Uterine smooth muscle cell (primary cell): ENCODE measurements at places on chromosomes 6 and 20. TPM values are rescaled to one million over a fixed set of nuclear protein-coding genes. Genes with fewer than 3 reads are reported as not detected.

FOXS1 gene
- 0.12 TPM in 1 of 2 replicates, not detected in the other for total RNA-seq

KIF6 gene
- 0.33 and 0.87 TPM in 2 replicates for total RNA-seq

GUCA1A gene
- not detected in 2 replicates for total RNA-seq

BEND6 gene
- total RNA-seq: 15.5 and 19.1 TPM in 2 replicates

PREP gene
- 16.3 and 23.1 TPM in 2 replicates for total RNA-seq

BPIFB1 gene
- not detected in 2 replicates for total RNA-seq

ENPP1 gene
- 17.4 and 31.9 TPM in 2 replicates for total RNA-seq

PDE10A gene
- total RNA-seq: 2.3 and 3.5 TPM in 2 replicates

OR2J3 gene
- not detected in 2 replicates for total RNA-seq

DSP gene
- total RNA-seq: 0.25 and 0.33 TPM in 2 replicates

COL11A2 gene
- total RNA-seq: 0.11 and 0.12 TPM in 2 replicates

FOXP4 gene
- 2.8 and 4.0 TPM in 2 replicates for total RNA-seq

MAK gene
- total RNA-seq: not detected in 2 replicates

SLC18B1 gene
- 6.3 and 6.4 TPM in 2 replicates for total RNA-seq

PROCR gene
- total RNA-seq: 67.1 and 101 TPM in 2 replicates

LAMA4 gene
- total RNA-seq: 105 and 276 TPM in 2 replicates

MYCT1 gene
- total RNA-seq: under 0.01 and 0.11 TPM in 2 replicates
